Panc1 (cell line): ENCODE measurements at places on chromosomes 12 and 14. TPM values are rescaled to one million over a fixed set of nuclear protein-coding genes. Genes with fewer than 3 reads are reported as not detected.
A peak's percentile ranks its signal among the peaks of the same experiment; 100 is the strongest.

Gene AQP6
- total RNA-seq, result 0.31 TPM

Gene SERPINA4
- 0.10 TPM for total RNA-seq

Gene IL22
- not detected for total RNA-seq

Gene ZNF385A
- 5.9 TPM for total RNA-seq

Gene SPTB
- 0.13 TPM for total RNA-seq

Gene LGR5
- 1.9 TPM for total RNA-seq

Gene CMA1
- not detected for total RNA-seq

Gene LALBA
- not detected for total RNA-seq

- no peak overlapping the region for H3K4me3 ChIP-seq
- H3K27me3 ChIP-seq, result no peaks in the 10 kb centered on the region
- H3K36me3 ChIP-seq, result no peaks in the 10 kb centered on the region
- H3K4me1 ChIP-seq, result no peaks in the 10 kb centered on the region
Measured at GRCh38 chr12:27426743-27427487, 19.6 kb upstream of the SMCO2 start.

DNA sequence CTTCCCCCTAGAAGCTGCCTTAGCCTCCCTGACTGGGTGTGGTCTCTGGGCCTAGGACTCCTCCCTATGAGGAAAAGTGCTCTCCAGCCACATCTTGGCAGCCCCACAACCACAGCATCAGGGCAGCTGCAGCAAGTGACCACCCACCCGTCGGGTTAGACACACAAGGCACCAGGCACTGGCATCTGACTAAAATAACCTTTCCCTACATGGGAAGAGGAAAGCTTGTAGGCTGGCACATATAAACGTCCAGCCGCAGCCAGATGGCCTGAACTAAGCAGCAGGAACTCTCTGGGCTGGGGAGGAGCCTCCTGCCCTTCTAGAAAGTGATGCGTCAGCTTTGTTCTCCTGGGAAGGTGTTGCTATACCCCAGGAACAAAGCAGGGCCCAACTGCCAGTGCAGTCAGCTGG, 328.7 kb downstream of the DPF3 start:
- no peak overlapping the region for H3K4me3 ChIP-seq
- no peak for DNase-seq
- H3K36me3 ChIP-seq, result no peaks in the 10 kb centered on the region
- H3K4me1 ChIP-seq, result no peaks in the 10 kb centered on the region

- peaks cover 2% of the 10 kb centered on the region; the same call in 1 of the 2 replicates for H3K4me1 ChIP-seq
- no peak overlapping the region for H3K27ac ChIP-seq
- no peaks in the 10 kb centered on the region for H3K27me3 ChIP-seq
- DNase-seq, result no peak
- H3K4me3 ChIP-seq, result peak overlapping the region; percentile 22
Measured at GRCh38 chr14:93970585-93970964, 5.8 kb downstream of the ASB2 start.

DNA sequence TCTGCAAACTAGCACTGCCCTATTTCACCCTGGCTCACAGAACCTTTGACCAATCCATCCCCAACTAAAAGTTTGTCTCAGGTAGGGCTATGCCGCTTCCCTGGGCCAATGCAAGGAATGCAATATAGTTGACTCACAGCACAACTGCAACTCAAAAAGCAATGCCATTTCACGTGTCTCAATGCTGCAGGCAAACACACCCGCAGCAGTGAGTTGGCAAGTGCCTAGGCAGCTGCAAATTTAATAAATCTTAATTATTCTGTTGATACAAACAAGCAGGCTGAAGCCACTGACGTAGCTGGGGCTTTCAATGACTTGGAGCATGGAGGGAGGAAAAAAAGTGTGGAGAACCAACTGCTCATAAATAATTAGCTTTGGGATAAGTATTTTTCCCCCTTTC, 87.9 kb downstream of the SYNE3 start:
- DNase-seq, result no peak
- no peaks in the 10 kb centered on the region for H3K27me3 ChIP-seq
- no peaks in the 10 kb centered on the region for H3K36me3 ChIP-seq
- H3K4me3 ChIP-seq, result no peak overlapping the region
- no peaks in the 10 kb centered on the region for H3K4me1 ChIP-seq

DNA sequence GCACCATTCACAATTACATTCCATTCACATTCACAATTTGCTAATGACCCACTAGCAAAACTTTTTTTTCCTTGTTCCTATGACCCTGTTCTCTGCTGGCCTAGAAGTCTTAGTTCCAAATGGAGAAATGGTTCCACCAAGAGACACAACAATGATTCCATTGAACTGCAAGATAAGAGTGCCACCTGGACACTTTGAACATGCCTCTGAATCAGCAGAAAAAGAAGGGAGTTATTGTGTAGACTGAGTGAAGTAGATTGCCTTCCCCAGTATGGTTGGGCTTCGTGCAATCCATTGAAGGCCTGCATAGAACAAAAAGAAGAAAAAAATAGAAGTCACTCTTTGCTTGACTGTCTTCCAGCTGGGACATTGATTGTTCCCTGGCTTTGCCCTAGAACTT, 133.8 kb upstream of the PMCH start:
- no peak overlapping the region for H3K27ac ChIP-seq

GRCh38 chr12:5438671-5439200, 6.8 kb downstream of the NTF3 start:
- H3K27ac ChIP-seq, result no peak overlapping the region
- no peak overlapping the region for H3K4me3 ChIP-seq
- no peaks in the 10 kb centered on the region; the same call in 1 of the 2 replicates for H3K27me3 ChIP-seq
- H3K4me1 ChIP-seq, result no peaks in the 10 kb centered on the region
- DNase-seq, result no peak

- H3K27me3 ChIP-seq, result no peaks in the 10 kb centered on the region
- H3K4me3 ChIP-seq, result peak overlapping the region; percentile 77
- no peaks in the 10 kb centered on the region for H3K36me3 ChIP-seq
- peaks cover 50% of the 10 kb centered on the region for H3K4me1 ChIP-seq
Measured at GRCh38 chr14:104968153-104968527, 10.0 kb downstream of the AHNAK2 start.

DNA sequence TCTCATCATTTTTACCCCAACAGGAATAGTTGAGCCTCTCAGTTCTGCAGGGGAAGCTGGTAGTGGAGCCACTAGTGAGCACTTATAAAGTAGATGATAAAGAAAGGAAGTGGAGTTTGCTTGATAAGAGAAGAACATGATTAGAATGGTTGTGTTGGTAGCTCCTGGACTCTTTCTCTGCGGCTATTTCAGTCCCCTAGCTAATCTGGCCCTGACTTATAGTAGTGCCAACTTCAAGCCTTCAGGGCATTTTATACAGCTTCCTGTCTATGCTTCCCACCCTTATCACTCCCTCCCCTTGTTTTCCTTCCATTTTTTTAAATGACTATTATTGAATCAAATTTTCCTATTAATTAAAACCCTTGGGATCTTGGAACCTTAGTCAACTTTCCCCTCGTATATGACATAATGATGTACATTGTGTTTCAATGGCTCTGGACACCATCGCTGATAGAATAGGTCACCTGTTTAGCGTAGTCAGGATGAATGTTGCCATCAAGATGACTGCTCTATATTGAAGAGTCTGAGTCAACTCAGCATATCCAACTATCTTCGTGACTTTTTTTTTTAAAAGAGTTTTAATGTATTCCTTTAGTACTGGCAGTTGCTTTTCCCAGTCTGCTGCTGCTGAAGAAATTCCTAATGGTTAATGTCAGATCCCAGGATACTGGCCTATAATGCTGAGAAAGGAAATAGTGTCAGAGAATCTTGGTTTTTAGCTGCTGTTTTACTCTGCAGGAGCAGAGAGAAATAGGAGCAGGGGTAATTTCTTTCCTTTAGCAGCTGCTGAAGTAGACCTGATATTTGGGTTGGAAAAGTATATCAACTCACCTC, 16.2 kb upstream of the PCNX1 start:
- H3K36me3 ChIP-seq, result no peaks in the 10 kb centered on the region
- H3K27ac ChIP-seq, result no peak overlapping the region
- no peaks in the 10 kb centered on the region for H3K4me1 ChIP-seq
- H3K4me3 ChIP-seq, result no peak overlapping the region

- H3K36me3 ChIP-seq, result no peaks in the 10 kb centered on the region
- H3K27me3 ChIP-seq, result no peaks in the 10 kb centered on the region
- H3K27ac ChIP-seq, result peak overlapping the region; percentile 26; the same call in 1 of the 2 replicates
- H3K4me3 ChIP-seq, result no peak overlapping the region
- peaks cover 5% of the 10 kb centered on the region; the same call in 1 of the 2 replicates for H3K4me1 ChIP-seq
Measured at GRCh38 chr12:11795913-11796459, 146.5 kb downstream of the ETV6 start.

- no peaks in the 10 kb centered on the region for H3K36me3 ChIP-seq
- H3K27ac ChIP-seq, result no peak overlapping the region; the same call in 1 of the 2 replicates
- H3K4me1 ChIP-seq, result peaks cover 29% of the 10 kb centered on the region
Measured at GRCh38 chr14:95294834-95295599, 24.7 kb downstream of the CLMN start.

DNA sequence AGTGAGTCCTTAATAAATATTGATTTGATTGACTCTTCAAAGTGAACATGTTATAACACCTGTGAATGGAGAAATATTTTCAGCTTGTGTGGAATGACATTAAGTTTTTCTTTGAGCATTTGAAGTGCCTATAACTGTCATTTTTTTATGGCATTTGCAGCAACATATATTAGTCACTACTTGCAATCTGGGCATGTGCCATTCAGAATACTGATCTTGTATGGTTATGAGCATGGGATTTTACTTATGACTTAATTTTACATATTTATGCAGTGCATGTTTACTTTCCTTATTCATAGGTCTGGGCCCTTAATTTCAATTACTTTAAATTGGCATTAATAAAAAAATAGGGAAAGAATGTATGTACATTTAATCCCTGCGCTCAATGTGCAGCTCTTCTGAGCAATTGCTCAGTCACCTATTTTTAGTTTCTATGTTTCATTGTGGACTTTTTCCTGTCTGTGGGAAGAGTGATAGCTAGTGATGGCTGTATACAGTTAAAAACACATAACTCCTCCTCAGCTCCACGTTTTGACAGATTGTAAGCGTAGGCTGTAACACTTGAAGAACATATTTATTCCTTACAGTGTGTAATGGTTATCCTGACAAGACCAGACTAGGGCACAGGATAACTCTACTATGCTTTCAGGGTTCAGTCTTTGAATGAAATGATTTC, 339.6 kb downstream of the SNAPC1 start:
- no peaks in the 10 kb centered on the region for H3K27me3 ChIP-seq
- H3K36me3 ChIP-seq, result no peaks in the 10 kb centered on the region
- no peak overlapping the region for H3K27ac ChIP-seq
- no peaks in the 10 kb centered on the region for H3K4me1 ChIP-seq
- DNase-seq, result no peak

DNA sequence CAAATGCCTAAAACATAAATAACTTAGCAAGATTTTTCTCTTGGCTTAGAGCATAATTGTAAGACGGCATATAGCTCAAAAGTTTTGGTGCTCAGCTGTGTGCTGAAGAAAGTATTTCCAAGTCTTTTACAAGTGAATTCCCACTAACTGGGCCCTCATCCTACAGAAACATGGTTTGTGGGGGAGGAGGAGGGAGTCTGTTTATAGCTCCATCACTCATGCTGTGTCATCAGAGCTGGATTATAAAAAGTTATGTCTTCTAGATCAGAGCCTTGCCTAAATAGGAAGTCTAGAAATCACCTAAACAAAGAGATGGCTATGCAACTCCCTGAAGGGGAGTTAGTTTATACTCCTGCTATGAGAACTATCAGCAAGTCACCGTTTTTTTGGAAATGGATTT, 65.9 kb upstream of the OTOGL start:
- H3K27ac ChIP-seq, result no peak overlapping the region
- DNase-seq, result no peak
- H3K36me3 ChIP-seq, result no peaks in the 10 kb centered on the region
- H3K4me1 ChIP-seq, result no peaks in the 10 kb centered on the region
- no peak overlapping the region for H3K4me3 ChIP-seq
- peaks cover 5% of the 10 kb centered on the region for H3K27me3 ChIP-seq

DNA sequence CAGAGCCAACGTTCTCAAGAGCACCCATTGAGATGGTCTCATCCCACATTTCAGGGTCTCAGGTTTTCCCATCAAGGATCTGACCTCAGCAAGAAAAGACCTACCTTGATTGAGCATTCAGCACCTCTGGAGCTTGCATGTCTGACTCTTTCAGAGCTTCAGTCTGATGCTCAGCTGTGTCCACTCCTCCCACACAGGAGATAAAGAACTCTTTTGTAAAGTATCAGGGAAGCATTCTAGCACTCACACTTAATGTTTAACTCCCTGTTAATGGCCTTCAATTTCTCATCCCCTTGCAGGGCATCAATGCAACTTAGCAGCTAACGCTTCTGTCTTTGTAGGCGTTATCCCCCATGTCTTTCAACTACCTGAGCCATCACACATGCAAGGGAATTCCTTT, 124.1 kb downstream of the GALC start:
- no peak overlapping the region for H3K4me3 ChIP-seq
- no peak for DNase-seq
- H3K36me3 ChIP-seq, result no peaks in the 10 kb centered on the region
- no peaks in the 10 kb centered on the region for H3K27me3 ChIP-seq
- no peaks in the 10 kb centered on the region for H3K4me1 ChIP-seq

- H3K27ac ChIP-seq, result no peak overlapping the region
- H3K4me1 ChIP-seq, result no peaks in the 10 kb centered on the region
- H3K36me3 ChIP-seq, result no peaks in the 10 kb centered on the region
- H3K27me3 ChIP-seq, result no peaks in the 10 kb centered on the region
- H3K4me3 ChIP-seq, result no peak overlapping the region
Measured at GRCh38 chr12:77998236-77998786, 167.6 kb downstream of the NAV3 start.

- peaks cover 42% of the 10 kb centered on the region for H3K4me1 ChIP-seq
- H3K27ac ChIP-seq, result peak overlapping the region; percentile 90
- H3K27me3 ChIP-seq, result no peaks in the 10 kb centered on the region
- no peak for DNase-seq
Measured at GRCh38 chr12:30796313-30796780, 41.6 kb upstream of the CAPRIN2 start.

DNA sequence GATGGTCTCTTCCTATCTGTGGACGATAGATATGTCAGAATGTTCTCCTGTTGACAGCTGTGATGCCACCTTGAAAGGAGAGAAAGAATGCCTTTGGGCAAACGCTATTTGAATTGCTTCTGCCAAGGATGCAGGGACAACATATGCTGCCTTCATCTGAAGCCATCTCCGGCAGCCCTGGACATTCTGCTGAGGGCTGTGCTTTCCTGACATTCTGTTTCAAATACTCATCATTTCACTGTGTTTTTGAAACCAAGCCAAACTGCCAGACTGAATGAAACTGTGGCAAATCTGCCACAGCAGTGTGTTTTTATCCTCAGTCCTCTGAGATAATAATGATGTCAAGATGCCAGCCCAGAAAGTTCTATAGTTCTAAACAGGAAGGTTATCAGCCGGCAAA, 85.8 kb upstream of the BCAT1 start:
- H3K4me3 ChIP-seq, result no peak overlapping the region
- no peaks in the 10 kb centered on the region for H3K36me3 ChIP-seq
- DNase-seq, result no peak
- H3K27me3 ChIP-seq, result peaks cover 16% of the 10 kb centered on the region
- H3K27ac ChIP-seq, result no peak overlapping the region

GRCh38 chr14:69865701-69866365, 13.4 kb upstream of the SMOC1 start:
- H3K4me1 ChIP-seq, result no peaks in the 10 kb centered on the region
- peaks cover 2% of the 10 kb centered on the region for H3K27me3 ChIP-seq
- H3K27ac ChIP-seq, result no peak overlapping the region
- H3K4me3 ChIP-seq, result no peak overlapping the region
- no peak for DNase-seq
- H3K36me3 ChIP-seq, result no peaks in the 10 kb centered on the region
